Fibroblast of skin of right quadriceps (primary cell): ENCODE measurements at places on chromosomes 1 and 21.

DNA sequence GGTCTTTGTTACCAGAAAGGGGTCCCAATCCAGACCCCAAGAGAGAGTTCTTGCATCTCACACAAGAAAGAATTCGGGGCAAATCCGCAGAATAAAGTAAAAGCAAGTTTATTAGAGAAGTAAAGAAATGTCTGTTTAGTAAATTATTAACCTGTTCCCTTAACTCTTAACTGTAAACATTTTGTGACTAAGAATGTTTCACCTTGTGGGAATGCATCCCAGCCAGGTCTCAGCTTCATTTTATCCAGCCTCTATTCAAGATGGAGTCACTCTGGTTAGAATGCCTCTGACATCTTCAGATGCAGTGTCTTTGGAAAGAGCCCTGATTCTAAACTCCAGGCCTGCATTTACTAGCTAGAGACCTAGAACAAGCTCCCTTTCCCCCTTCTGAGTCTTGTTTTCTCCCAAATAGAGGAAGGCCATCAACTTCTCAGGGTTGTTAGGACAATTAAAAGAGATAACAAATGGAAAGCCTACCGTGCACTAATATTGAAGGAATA, 4.5 kb upstream of the FABP3 start:
- no peak for DNase-seq

- peak; percentile 63 for DNase-seq
Observed at GRCh38 chr1:102919659-102920058, 188.7 kb downstream of the COL11A1 start.

- peak; percentile 20 for DNase-seq
Observed at GRCh38 chr1:234149217-234149616, 224.0 kb upstream of the COA6 start.

DNA sequence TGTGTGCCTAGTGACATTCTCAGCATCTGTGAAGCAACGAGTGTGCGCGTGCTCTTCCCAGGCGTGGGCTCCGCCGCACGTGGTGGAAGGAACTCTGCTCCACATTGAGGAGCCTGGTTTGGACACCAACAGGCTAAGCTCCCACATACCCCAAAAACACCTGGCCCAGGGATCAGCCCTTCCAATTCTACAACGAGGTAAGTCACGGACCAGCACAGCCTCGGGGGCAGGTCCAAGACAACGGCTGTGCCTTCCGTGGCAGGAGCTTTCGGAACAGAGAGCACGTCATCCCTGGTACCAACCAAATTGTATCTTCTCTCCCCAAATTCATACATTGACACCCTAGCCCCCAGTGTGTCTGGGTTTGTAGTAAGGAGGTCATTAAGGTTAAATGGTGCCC, 27.2 kb upstream of the PDE9A start:
- no peak for DNase-seq

DNA sequence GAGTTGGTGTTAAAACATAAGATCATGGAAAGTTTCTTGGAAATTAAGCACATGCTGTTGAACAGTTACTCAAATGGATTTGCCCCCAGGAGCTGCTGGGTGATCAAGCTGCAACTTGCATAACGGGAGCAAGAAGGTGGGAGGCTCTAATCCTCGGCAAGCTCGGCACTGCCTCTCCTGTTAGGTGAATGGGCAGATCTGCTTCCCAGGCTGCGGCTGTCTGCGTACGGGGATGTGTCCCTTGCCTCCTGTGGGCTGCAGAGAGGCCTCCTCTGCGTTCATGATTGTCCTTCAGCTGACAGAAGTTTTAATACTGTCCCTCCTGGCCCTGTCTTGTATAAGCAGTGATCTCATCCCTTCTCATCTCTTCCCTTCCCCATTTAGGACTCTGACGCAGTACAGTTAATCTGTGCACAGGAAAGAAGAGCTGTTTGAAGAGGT, 36.7 kb downstream of the ATP1A1 start:
- no peak for DNase-seq

GRCh38 chr1:239803781-239804180, 287.9 kb upstream of the FMN2 start:
- peak; percentile 39 for DNase-seq

- DNase-seq: peak; percentile 34
Observed at GRCh38 chr1:8213676-8214075, 104.2 kb upstream of the SLC45A1 start.

DNA sequence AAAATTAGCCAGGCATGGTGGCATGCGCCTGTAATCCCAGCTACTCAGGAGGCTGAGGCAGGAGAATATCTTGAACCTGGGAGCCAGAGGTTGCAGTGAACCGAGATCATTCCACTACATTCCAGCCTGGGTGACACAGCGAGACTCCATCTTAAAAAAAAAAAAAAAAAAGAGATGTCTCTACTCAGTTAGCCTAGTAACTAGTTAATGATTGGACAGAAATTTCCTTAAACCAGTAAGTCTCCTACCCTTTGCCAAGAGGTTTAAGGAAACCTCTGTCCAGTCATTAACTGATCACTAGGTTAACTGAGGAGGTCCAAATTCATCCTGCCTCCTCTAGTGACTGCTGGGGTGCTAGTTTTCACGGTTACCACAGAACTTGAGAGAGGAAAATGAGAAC, 143.9 kb upstream of the UBE2U start:
- no peak for DNase-seq

DNA sequence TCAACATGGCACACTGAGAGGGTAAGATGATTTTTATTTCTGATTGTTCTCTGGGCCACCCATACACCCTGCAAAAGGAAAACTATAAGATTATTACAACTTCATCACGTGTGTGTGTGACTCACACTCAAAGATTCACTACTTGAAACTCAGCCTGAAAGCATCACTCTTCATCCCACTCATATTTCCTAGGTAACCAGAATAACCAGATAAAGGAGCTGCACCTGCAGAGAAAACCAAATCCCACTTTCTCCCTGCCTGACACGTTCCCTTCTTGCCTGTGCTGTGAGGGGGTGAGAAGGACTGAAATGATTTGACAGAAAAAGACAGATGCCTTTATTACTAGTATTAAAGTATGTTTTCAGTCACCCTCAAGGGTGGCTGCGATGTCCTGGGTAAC, 131.6 kb downstream of the TGFBR3 start:
- peak; percentile 56 for DNase-seq

GRCh38 chr21:46205166-46205565, 20.9 kb upstream of the SPATC1L start:
- no peak for DNase-seq

DNA sequence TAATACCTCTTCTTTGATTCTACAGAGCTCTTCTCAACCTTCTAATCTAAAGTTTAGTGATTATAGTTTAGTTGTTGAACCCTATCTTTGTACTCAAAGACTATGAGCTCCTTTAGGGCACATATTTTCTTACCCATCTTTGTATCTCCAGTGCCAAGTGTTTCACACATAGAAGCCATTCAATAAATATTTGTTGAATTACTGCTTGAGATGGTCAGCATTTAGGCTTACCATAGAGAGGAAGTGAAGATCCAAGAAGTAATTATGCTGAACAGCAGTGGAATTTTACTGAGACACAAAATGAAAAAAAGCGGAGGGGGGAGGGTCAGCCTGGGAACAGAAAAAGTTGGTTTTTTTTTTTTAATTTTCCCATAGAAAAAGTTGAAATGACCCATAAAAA, 21.9 kb downstream of the PIK3R3 start:
- DNase-seq: peak; percentile 26

DNA sequence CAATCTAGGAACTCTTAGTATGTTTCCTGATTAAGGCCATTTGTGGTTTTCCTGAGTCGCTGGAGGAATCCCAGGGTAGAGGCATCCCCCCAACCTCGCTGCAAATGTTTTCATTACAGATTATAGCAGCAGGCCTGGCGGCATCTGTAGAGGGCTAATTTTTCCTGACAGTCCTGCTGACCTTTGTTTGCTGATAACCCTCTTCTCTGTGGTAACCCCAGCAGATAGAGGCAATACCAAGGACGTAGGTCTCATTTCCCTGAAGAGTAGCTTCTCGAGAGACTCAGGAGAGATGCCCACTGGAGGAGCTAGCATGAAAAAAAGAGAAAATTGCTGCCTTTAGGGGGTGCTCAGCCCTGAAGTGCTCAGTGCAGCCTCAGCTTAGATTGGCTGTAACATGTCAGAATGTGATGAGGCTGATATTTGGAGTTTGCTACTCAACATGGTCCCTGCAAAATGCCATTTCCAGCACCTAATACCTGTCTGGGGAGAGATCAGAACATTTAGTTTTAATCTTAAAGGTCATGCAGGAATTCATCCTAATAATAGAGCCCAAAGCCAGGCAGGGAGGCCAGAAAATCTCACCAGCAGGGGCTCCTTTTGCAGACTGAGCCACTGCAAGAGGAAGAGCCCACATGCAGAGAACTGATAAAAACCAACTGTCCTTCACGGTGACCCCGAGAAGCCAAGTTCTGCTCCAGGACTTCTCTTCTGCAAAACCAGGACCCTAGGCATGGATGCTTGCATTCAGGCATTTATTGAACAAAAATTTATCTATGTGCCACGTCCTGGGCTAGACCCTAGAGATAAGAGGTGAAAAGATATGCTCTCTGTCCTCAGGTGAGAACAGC, 184.5 kb downstream of the KAZN start:
- DNase-seq: peak; percentile 35

DNA sequence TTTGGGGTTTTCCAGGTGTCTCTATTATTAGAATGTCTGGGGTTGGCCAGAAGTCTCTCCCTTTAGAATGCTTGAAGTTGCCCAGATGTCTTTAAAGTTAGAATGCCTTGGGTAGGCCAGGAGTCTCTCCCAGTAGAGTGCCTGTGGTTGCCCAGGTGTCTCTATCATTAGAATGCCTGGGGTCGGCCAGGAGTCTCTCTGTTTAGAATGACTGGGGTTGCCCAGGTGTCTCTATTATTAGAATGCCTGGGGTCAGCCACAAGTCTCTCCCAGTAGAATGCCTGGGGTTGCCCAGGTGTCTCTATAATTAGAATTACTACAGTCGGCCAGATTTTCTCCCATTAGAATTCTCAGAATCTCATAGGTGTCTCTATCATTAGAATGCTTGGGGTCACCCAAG, 55.2 kb downstream of the RNF187 start:
- DNase-seq: no peak

- no peak for DNase-seq
Observed at GRCh38 chr1:6090288-6090687, 44.6 kb downstream of the KCNAB2 start.

GRCh38 chr1:164021813-164022212, 537.2 kb upstream of the PBX1 start:
- no peak for DNase-seq

DNA sequence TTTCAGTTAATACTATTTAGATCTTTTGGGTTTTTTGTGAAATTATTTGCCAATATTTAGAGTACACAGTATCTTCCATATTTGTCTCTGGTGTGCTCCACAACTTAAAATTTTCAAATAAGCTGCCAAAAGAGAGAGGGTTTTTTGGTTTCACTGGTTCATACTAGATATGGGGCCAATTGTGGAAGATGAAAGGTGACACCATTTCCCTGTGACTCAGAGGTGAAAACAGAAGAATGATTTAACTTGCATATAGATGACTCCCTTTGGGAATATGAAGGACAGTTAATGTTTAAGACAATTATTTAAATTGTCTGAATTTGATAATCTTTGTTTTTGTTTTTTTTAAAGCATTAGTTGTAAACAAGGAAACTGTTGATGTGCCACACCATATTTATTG, 37.5 kb downstream of the IVNS1ABP start:
- peak; percentile 50 for DNase-seq

GRCh38 chr1:64983110-64983509, 16.8 kb upstream of the JAK1 start:
- DNase-seq: peak; percentile 61

GRCh38 chr1:77310924-77311323, 29.1 kb downstream of the AK5 start:
- no peak for DNase-seq

DNA sequence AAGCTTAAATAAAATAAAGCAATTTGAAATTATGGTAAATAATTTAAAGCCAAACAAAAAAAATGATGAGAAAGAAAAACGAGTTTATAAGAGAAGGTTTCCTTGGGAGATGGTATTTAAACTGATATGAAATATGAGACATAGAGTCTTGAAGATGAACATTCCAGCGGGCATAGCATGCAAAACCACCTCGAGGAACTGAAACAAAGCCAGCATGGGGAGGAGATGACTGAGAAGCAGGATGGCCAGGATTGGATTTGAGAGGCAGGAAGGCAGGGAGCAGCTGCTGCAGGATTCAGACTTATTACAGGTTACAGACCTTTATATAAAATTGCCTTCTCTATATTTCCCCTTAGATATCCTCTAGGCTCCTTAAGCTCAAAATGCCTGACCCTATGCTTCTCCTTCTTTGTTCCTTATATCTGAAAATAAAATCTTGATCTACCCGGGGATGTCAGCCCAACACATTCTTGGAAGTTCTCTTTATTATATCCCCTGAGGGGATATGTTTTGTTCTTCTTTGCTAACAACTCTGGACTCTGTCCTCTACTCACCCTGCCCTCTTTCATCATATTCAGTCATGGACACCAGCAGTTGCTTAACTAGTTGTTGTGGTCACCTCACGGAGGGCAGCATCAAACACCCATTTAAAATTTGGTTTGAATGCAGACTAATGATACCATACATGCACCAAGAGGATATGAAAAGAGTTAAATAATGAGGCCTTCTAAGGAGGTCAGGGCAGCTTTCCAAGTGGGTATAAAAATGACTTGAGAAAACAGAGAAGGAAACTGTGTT, 719.1 kb upstream of the B3GALT2 start:
- DNase-seq: peak; percentile 7

- peak; percentile 78 for DNase-seq
Observed at GRCh38 chr1:118902711-118903191, 85.4 kb downstream of the TBX15 start.

- no peak for DNase-seq
Observed at GRCh38 chr1:19467199-19468187, 17.8 kb downstream of the CAPZB start.

- DNase-seq: no peak
Observed at GRCh38 chr1:178450871-178451270, 45.9 kb downstream of the CLEC20A start.

- DNase-seq: no peak
Observed at GRCh38 chr1:41294216-41294615, 52.1 kb upstream of the SCMH1 start.

DNA sequence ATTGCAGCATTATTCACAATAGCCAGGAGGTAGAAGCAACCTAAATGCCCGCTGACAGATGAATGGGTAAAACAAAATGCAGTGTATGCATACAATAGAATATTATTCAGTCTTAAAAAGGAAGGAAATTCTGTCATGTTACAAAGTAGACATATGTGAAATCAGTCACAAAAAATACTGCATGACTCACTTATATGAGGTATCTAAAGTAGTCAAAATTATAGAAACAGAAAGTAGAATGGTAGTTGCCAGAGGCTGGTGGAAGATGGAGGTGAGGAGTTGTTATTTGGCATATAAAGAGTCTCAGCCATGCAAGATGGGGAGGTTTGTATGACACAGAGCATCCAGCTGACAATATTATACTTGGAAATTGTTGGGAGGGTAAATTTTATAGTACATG, 43.0 kb upstream of the EGLN1 start:
- no peak for DNase-seq

DNA sequence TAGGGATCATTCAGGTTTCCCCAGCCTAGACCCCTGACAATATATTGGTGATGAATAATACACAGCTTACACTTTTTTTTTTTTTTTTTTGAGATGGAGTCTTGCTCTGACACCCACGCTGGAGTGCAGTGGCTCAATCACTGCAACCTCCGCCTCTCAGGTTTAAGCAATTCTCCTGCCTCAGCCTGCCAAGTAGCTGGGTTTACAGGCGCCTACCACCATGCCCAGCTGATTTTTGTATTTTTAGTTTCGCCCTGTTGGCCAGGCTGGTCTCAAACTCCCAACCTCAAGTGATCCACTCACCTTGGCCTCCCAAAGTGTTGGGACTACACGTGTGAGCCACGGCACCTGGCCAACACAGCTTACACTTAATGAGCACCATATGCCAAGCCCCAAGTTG, 7.2 kb downstream of the VASH2 start:
- DNase-seq: no peak
